Stimulated activated CD8-positive, alpha-beta memory T cell treated with anti-CD3 and anti-CD28 coated beads, Interleukin-12 subunit alpha, Interleukin-12 subunit beta, amount 100 ng/mL, for 1 hour (primary cell): ENCODE measurements at places on chromosomes 3 and 15.

GRCh38 chr3:136377508-136377907 lies 127.4 kb downstream of the PCCB start:
- no peak for DNase-seq

- DNase-seq = no peak
These were observed 3.7 kb downstream of the DLL4 start for GRCh38 chr15:40932649-40933516.

- no peak for DNase-seq
These were observed 30.9 kb downstream of the ARNT2 start for GRCh38 chr15:80434926-80435720.

- DNase-seq = no peak
These were observed 200.2 kb upstream of the DPH6 start for GRCh38 chr15:35746121-35746520.

GRCh38 chr15:28885630-28886430 lies at the start of gene APBA2:
Gene APBA2, plus strand, starts transcription at chr15:28885974. Its CDS starts 167,911 bp downstream, at chr15:29053885.
- no peak for DNase-seq

- DNase-seq = no peak
These were observed 683.3 kb upstream of the CADM2 start for GRCh38 chr3:84275532-84275931.

DNA sequence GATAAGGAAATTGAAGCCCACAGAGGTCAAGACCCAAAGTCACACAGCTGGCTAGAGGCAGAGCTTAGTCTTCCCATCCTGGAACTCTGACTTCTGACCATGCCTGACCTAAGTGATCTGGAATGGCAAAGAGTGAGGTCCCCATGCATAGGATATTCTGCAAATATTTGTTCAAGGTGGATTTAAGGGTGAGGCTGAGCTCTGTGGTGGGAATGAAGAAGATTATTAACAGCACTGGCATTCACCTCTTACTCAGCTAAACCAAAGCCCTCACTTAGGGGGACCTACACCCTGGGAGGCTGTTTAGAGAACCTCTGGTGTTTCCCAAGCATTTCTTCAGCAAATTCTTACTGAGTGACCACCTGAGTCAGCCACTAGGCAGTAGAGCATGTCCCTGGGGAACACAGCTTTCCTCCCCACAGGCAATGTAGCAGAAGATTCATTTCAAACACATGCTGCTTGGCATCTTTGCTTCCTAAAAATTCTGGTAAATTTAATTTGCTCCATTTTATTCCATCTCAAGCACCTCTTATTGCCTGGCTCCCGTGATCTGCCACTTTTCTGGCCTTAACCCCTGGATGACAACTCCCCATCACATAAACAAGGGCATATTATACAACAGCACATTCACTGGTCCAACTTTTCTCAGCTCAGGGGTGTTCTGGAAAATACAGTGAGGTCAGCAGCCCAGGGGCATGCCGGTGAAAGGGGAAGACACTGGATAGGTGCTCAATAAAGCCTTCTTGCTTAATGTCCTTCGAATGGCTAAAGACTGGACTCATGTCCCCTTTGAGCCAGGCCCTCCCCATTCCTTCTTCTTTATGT lies 176.0 kb downstream of the ABHD5 start:
- no peak for DNase-seq

DNA sequence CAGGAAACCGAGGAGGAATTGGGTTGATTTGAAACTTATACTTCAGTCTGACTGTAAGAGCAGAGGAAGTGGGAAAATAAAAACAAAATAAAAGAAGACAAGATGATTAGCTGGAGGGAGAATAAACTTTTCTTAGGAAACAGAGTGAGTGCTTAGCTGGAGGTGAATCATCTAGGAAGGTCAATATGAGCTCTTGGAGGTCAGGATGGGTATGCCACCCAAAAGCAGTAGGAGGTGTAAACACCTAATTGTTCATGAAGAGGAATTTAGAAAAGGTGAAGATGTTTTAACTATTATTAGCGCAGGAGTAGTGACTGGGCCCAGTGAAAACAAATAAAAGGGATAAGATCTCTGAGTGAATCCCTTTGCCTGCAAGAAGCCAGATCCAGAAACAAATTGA lies 39.9 kb upstream of the ARL14 start:
- no peak for DNase-seq

DNA sequence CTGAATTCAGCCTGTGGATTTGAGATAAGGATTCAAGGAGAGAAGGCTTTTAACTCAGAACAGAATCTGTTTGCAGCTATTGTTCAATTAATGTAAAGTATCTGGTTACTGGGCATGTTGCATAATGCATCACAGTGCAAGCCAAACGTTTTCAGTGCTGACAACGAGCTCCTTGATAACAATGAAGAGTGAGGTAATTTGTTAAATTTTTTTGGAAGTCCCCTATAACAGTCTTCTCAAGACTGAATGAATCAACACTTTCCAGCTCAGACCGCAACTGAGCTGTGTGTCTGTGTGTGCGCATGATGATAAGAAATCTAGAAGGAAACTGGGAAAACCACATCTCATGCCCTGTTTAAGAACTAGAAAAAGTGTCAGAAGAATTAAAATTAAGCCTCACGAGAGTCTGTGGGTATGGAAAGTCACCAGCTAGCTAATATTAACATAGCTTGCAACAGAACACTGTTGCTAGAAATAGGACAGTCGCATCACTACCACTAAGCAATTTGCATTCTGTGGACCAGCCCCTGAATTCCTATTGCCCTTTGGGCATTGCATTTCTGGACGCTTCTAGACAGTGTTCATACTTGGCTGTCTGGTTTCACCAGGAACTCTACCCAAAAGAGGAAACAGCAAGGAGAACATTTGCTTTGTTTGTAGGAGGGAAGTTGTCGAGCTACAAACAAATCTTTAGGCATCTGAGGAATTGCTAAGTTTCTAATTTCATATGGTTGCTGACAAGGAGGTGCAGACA lies 43.7 kb upstream of the ATP2C1 start:
- no peak for DNase-seq

GRCh38 chr15:57213862-57214261 lies 162.4 kb upstream of the CGNL1 start:
- no peak for DNase-seq

DNA sequence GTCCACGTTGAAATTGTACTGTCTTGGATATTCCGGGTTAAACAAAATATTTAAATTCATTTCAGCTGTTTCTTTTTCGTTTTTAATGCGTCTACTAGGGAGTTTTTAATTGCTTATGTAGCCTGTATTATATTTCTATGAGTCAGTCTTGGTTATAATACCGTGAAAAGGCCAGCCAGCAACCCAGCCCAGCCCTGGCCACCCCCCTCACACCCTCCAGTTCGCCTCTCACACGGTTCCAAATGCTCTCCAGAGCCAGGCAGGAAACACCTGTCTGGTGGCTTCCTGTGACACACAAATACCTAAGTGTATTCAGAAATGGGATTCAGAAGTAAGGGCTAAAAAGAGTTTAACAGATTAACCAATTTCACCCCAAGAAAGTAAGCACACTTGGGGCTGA lies 4.4 kb downstream of the SH3BP5 start:
- no peak for DNase-seq
